ENCODE measurements at places on chromosomes 1 and 21.

DNA sequence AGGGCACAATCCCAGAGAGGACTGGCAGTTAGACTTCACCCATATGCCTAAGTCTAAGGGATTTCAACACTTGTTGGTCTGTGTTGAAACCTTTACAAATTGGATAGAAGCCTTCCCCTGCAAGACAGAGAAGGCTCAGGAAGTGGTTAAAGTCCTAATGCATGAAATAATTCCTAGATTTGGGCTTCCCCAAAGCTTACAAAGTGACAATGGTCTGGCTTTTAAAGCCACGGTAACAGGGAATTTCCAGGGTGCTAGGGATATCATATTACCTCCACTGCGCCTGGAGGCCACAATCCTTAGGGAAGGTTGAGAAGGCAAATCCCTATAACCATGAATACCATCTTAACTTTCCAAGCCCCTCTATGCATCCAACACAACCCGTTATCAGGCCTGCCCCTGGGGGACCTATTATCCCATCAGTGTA is 3.3 kb upstream of the FMO4 start:
- no peak for DNase-seq

DNA sequence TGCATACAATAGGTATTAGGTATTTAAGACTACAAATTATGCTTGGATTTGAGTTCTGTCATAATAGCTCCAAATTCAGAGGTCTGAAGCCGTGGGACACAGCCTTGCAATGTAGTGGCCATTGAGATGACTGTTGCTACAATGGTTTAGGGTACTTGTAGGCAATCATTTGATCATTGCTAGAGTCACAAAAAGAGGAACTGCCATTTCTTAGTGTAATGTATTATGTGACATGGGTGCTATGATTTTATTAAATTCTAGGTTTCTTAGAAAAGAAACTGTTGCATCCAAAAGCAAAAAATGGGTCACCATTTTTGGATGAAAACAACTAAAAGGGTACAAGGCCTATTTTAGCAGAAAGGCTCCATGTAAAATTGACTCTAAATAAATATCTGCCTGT is 129.9 kb upstream of the ZNF644 start:
- no peak for DNase-seq

- DNase-seq = no peak
Measured at GRCh38 chr1:6503884-6504602, 12.6 kb upstream of the PLEKHG5 start.

DNA sequence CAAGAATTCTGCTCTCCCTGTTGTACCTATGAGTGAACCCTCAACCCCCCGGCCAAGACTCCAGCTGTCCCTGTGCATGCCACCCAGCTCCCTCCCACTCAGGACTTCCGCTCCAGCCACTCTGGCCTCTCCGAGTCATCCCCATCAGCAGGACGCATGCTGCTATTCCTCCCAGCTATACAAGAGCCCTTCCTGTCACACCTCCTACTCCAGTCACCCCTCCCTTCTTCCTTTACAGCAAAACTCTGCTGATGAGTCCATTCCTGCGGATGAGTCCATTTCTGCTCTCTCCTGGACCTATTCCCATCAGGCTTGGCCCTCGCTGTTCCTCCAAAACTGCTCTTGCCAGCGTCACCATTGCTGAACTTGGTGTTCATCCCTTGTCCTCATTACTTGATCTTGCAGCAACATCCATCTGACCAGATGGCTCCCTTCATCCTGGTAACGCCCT is 42.2 kb downstream of the H3-3A start:
- DNase-seq = no peak

DNA sequence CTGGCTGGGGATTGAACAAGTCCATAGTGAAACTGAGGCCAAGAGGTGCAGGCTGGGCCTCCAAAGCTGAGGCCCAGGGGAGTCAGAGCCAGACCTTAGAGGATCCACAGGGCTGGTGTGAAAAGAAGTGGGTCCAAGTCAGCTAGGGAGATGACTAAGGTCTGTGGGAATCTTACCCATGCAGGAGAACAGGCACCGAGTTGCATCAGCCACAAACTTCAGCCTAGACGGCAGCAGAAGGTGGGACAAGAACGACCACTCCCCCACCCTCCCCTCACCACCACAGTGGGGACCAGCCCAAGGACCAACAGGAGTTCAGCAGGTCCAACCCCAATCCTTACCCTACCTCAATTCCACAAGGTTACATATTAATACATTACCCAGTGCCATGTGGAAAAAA is 282.3 kb downstream of the TTLL7 start:
- DNase-seq = no peak

DNA sequence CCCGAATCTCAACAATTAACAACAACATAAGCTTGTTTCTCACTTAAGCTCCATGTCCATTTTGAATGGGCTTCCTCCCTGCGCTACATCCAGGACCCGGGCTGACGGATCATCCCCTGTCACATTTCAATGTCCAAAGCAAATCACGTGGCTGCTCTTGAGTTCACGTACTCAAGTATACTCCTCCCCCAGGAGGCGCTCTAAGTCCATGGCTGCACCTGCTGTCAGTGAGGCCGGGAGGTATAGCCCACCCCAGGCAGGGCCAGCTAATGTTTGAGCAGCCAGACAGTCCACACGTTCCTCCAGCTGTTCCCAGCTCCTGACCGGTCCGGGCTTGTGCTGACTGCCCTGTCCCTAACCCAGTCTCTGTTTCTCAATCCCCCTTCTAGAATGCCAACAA is 220.8 kb downstream of the SLC35F3 start:
- DNase-seq = peak; percentile 8

GRCh38 chr21:31201144-31201543 is 142.9 kb downstream of the TIAM1 start:
- no peak for DNase-seq

- no peak for DNase-seq
Measured at GRCh38 chr1:204331847-204332487, 27.8 kb downstream of the PLEKHA6 start.

Data from activated CD4-positive, alpha-beta T cell treated with anti-CD3 and anti-CD28 coated beads, Interleukin-2, amount 50 U/mL, for 24 hours (primary cell).